Suprapubic skin (tissue), 4 donors: ENCODE measurements at places on chromosomes 3 and 15. TPM values are rescaled to one million over a fixed set of nuclear protein-coding genes. Genes with fewer than 3 reads are reported as not detected.

Gene KCNMB3
- total RNA-seq, result 1.7 TPM

GRCh38 chr3:65963787-65964677, 74.7 kb downstream of the MAGI1 start:
- no peaks in the 10 kb centered on the region for H3K27me3 ChIP-seq
- H3K27ac ChIP-seq, result no peak overlapping the region
- no peak overlapping the region for H3K4me3 ChIP-seq
- peaks cover 9% of the 10 kb centered on the region for H3K4me1 ChIP-seq

DNA sequence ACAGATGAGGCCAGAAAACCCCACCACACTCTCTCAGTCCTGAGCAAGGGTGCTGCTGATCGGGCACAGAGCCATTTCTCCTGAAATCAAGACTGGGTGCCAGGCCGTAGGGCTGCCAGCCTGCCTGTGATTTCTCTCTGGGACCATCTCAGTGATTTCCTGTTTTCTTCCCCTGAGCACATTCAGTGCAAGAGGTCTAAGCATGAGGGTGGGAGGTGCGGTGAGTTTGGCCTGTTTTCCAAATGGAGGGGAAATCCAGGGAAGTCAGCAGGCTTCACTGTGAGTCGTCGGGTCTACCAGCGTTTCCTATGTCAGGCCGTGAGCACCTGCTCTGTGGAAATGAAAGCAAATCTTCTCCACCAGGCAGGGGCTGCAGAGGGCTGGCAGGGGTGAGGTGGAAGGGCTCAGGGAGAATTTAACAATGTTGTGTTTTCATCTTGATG, 82.3 kb downstream of the ST6GAL1 start:
- no peak for DNase-seq
- peak overlapping the region; percentile 39 for H3K27ac ChIP-seq
- no peaks in the 10 kb centered on the region for H3K36me3 ChIP-seq
- H3K27me3 ChIP-seq, result no peaks in the 10 kb centered on the region

GRCh38 chr15:90611157-90611556, 81.4 kb downstream of the CRTC3 start:
- no peaks in the 10 kb centered on the region for H3K27me3 ChIP-seq
- peaks cover 47% of the 10 kb centered on the region for H3K36me3 ChIP-seq
- H3K4me3 ChIP-seq, result no peak overlapping the region

DNA sequence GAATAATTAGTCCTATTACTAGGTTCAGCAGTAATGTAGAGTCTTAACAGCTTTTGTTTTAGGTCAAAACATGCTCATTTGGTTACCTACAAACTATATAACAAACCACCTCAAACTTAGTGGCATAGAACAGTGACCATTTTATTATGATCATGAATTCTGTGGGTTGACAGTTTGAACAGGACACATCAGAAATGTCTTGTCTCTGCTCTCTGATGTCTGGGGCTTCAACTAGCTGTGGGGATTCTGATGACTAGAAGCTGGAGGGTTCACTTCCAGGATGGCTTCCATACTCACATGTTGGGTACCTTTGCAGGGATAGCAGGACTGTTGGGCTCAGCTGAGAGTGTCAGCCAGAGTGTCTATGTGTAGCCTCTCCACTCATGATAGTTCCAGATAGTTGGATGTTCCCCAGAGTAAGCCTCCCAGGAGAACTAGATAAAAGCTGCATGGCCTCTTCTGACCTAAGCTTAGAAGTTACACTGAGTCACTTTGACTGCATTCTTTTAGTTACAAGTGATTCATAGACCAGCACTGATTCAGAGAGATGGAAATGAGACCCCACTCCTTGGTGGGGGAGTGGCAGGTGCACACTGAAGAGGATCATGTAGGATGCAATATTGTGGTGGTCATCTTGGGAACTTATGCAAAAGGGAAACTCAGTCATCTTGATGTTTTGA, 32.6 kb downstream of the PLCL2 start:
- H3K4me3 ChIP-seq, result no peak overlapping the region
- H3K27ac ChIP-seq, result no peak overlapping the region
- no peak for DNase-seq
- no peaks in the 10 kb centered on the region for H3K4me1 ChIP-seq

DNA sequence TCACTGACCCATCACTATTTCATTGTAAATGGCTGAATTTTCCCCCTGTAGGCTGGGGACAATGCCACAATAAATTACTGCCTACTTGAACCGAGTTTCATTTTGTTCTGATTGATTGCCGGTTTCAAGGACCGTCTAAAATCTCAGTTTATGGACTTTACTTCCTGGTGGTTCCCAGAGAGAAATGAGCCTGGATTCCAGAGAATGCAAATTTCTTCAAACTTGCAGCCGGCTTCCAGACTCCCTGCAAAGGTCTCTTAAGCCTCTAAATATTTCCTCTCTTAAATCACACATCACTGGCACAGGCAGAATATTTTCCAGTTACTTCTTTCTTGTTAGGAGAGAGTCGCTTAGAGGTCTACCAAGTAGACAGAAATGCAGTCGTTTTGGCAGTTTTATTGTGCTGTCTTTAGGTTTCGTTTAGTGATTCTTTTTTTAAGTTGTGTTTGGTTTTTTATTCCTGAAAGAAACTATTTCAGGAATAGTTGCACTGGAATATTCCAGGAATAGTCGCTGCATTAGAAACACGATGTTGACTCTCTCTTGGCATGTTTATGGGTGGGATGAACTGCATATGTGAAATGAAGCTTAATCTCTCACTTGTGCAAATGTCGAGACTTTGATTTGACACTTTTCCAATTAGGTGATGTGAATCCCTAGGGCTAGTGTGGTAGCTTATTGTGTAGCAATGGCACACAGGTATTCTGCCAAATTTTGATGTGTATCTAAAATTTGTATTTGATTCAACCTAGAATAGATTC, 284.1 kb upstream of the NR2E3 start:
- peaks cover 14% of the 10 kb centered on the region for H3K4me1 ChIP-seq
- H3K27ac ChIP-seq, result no peak overlapping the region
- no peak for DNase-seq
- H3K36me3 ChIP-seq, result no peaks in the 10 kb centered on the region
- H3K27me3 ChIP-seq, result no peaks in the 10 kb centered on the region

- H3K36me3 ChIP-seq, result no peaks in the 10 kb centered on the region
- no peaks in the 10 kb centered on the region for H3K27me3 ChIP-seq
- no peak overlapping the region for H3K27ac ChIP-seq
- DNase-seq, result no peak
These were observed 136.9 kb downstream of the SATB1 start for GRCh38 chr3:18288243-18288642.

- peak overlapping the region; percentile 57 for H3K27ac ChIP-seq
- no peaks in the 10 kb centered on the region for H3K36me3 ChIP-seq
- peaks cover 49% of the 10 kb centered on the region for H3K4me1 ChIP-seq
- H3K27me3 ChIP-seq, result no peaks in the 10 kb centered on the region
These were observed 252.7 kb upstream of the ZPLD1 start for GRCh38 chr3:102182162-102182561.

GRCh38 chr15:92421976-92422375, 28.3 kb downstream of the ST8SIA2 start:
- peaks cover 19% of the 10 kb centered on the region for H3K27me3 ChIP-seq
- H3K4me3 ChIP-seq, result no peak overlapping the region
- no peak for DNase-seq
- no peaks in the 10 kb centered on the region for H3K36me3 ChIP-seq
- H3K4me1 ChIP-seq, result no peaks in the 10 kb centered on the region
- H3K27ac ChIP-seq, result no peak overlapping the region
